ENCODE measurements at places on chromosomes 12 and 14.

GRCh38 chr14:53153702-53154112 is 584 bp upstream of the DDHD1 start:
- no peak for DNase-seq

DNA sequence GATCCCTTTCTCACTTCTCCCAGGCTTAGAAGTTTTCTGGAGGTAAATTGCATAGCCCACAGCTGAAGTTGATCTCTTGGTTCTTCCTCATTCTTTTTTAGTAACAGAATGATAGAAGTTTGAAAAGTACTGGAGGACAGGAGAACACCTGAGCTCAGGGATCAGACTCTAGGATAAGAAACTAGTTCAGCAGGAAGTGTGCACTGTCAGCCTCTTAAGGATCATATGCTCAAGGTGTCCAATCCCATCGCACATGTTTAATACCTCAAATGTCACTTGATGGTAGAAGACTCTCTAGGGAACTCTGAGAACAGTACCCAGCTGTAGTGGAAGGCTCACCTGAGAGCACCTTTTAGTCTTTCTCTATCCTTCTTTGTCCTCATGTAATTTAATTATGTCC is 14.7 kb upstream of the LIMA1 start:
- DNase-seq = no peak

GRCh38 chr14:65769151-65769550 is 356.6 kb downstream of the FUT8 start:
- no peak for DNase-seq

GRCh38 chr12:92729773-92730305 is 27.1 kb downstream of the PLEKHG7 start:
- no peak for DNase-seq

DNA sequence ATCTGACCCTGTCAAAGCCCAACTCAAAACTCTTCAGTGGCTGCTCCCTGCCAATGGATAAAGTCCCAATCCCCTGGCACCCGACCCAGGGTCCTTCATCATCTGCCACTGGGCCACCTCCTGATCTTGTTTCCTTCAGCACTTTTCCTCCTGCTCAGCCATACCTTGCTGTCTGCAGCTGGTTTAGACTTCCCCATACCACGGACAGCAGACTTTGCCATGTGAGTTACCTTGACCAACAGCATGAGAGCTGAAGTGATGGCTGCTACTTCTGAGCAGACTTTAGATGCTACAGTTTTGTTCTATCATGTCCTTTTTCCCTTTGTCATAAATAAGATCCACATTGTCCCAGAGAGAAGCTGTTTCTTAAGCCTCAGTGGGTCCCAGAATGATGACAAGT is 33.3 kb upstream of the STON2 start:
- DNase-seq = no peak

All from cerebellar nuclear complex (tissue), 1 donor.